Left cardiac atrium (tissue), 4 donors: ENCODE measurements at places on chromosomes 16 and 17. TPM values are rescaled to one million over a fixed set of nuclear protein-coding genes. Genes with fewer than 3 reads are reported as not detected.

DNA sequence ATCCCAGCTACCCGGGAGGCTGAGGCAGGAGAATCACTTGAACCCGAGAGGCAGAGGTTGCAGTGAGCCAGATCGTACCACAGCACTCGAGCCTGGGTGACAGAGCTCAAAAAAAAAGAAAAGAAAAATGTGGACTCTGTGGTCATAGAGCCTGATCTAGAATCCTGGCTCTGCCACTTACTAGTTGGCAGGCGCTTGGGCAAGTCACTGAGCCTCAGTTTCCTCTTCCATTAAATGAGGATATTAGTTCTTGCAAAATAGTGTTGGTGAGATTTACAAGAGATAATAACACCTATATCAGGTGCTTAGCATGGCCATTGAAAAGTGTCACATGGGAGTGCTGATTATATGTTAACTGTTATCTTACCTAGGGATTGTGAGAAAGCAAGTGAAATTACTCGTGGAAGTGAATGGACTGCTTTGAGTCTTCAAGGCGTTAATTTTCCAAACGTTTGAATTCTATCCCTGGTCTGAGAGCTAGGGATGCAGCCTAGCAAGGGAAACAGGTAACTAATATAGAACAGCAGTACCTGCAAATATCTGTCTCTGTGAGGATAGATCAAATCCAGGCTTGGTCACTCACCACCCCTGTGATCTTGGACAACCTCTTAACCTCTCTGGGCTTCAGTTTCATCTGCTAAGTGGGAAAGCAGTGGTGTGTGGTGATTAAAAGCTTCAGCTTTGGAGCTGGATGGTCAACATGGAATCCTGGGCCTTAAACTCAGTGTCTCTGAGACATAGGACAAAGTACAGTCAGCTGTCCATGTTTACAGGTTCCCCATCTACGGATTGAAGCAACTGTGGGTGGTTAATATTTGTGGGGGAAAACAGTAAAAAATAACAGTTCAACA is 953 bp upstream of the NSMCE1 start:
- no peak for DNase-seq

GRCh38 chr17:43556292-43556691 is 10.2 kb upstream of the ETV4 start:
- no peak for DNase-seq

- DNase-seq, result no peak
Observed at GRCh38 chr17:31517524-31517923, 126.0 kb downstream of the RAB11FIP4 start.

GRCh38 chr17:81810476-81810875 is 6.5 kb downstream of the GCGR start:
- DNase-seq, result no peak

The SLC9A5 gene
- 1.3 TPM for total RNA-seq
